ENCODE measurements at places on chromosomes 5 and 9.

GRCh38 chr9:129609486-129610212 lies 11.3 kb downstream of the C9orf50 start:
- DNase-seq = no peak

- no peak for DNase-seq
Observed at GRCh38 chr5:66426259-66427138, 169.7 kb upstream of the MAST4 start.

GRCh38 chr9:83569326-83569725 lies 31.1 kb upstream of the FRMD3 start:
- no peak for DNase-seq

DNA sequence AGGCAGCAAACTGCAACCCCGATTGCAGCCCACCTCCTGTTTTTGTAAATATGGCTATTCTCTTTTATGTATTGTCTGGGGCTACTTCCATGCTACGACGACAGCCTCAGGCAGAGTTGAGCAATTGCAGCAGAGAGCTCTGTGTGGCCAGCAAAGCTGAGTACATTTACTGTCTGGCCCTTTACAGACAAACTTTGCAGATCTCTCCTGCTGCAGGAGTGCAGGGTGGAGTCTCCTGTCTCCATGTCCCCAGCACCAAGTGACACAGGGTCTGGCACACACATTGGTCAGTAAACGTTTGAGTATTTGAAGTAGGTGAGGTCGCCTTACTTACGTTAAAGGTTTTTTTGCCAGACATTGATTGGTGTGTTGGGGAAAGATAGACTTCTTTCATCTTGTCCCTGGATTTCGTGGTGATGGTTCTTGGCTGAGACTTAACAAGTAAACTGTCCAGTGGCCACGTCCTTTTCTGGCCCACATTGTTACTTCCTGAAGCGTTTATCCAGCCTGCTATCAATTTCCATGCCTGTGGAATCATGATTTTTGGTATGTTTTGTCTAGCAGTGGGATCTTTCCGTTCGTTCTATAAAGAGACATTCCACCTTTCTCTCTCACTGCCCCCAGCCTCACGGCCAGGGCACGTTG lies 27.2 kb downstream of the PRRC2B start:
- DNase-seq = no peak

GRCh38 chr5:172446336-172447051 lies 7.8 kb downstream of the SH3PXD2B start:
- DNase-seq = no peak

DNA sequence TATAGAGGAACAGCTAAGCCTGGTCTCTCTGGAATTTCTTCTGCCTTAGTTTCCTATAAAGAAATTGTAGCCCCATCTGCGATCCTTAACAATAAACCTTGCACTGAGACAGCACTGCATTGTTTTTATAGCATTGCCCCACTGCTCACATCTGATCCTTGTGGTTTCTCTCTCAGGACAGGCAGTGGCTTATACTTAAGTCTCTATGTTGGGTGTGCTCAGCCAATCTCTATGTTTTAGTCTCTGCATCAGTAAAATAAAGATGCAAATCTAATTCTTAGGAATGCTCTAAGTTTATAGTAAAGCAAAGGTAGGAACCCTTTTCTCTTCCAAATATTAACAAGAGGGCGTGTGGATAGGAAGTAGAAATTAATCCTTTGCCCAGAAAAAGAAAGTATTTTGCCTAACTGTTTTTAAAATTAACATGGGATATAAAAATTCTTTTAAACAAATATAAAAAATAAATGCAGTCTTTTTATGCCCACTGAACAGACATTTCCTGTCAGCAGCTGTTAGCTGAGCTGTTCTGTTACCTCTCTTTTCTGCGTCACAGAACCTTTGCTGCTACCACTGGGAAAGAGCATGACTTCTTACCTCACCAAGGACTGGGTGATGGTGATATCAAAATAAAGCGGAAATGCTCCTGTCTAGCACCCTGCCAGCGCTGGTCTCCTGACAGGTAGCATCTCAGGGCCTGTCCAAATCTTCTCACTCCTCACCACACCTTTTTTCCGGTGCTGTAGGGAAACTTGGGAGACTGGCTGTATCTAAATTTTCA lies 29.5 kb downstream of the MRPS27 start:
- no peak for DNase-seq

DNA sequence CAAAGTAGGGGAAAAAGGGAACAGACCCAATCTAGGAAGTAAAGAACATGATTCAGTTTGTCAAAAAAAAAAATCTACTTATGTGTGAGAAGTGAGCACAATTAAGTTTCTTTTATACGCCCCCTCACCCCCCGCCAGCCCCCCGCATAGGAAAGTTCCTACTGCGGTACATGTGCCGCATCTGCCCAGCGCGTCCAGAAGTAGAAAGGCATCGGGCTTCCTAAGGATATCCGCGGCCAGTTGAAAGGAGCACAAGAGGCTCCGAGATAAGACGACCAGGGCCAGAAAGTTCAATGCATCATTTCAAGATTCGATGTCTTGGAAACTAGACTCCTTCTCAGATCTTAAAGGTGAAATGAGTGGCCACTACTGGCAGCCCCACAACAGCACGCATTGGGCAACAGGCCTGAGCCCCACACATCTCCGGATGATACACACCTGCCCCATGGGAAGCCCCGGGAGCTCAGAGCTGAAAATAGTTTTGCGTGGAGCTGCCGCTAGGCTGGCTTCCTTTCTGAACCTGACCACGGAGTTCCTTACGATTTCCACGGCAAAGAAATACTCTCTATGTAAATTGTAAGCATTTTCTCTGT lies 203.9 kb downstream of the RAB3C start:
- DNase-seq = no peak
